ENCODE measurements at places on chromosomes 5 and 9.
A peak's percentile ranks its signal among the peaks of the same experiment; 100 is the strongest.

DNA sequence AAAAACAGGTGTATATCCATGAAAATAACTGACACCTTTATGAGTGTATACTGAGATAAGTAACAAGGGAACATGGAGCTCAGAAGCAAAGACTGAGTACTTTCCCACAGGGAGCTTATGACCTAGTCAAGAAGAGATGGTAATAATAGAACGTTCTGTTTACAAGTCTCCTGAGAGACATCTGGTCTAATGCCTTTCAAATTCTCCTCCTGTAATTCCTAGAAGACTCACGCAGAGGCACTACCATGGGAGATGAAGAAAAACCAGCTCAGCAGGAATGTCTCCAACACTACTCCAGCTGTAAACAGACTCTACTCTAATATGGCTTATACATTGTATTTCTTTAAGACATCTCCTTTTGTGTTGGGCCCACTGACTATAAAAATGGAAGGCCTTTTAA lies 503.6 kb upstream of the TUSC1 start:
- no peak for DNase-seq

- DNase-seq = no peak
Observed at GRCh38 chr9:103985077-103985476, 109.0 kb upstream of the SMC2 start.

DNA sequence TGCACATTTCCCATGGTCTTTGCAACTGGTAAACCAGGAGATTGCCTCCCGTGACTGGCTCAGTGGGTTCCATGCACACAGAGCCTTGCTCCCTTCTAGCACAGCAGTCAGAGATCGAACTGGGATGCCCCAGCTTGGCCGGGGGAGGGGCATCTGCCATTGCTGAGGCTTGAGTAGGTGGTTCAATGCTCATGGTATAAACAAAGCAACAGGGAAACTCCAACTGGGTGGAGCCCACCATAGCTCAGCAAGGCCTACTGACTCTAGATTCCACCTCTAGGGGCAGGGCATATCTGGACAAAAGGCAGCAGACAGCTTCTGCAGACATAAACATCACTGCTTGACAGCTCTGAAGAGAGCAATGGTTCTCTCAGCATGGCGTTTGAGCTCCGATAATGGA lies 67.0 kb upstream of the PPP1R2B start:
- no peak for DNase-seq

- no peak for DNase-seq
Observed at GRCh38 chr5:1939256-1939655, 56.5 kb upstream of the IRX4 start.

GRCh38 chr5:663436-664342 lies 29.5 kb downstream of the TPPP start:
- DNase-seq = no peak

DNA sequence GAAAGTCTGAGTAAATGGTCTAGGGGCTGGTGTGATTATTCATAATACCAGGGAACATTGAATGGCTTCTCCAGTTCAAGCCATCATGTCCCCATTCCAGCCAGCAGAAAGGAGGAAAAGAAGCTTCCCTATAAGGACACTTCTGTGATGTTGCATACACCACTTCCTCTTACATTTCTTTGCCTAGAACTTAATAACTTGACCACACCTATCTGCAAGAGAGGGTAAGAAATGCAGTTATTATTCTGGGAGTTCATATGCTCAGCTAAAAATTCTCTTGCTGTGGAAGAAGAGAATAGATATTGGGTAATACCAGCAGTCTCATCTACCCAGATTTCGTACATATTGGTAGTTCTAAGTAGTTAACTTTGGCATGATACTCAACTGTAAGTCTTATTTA lies 166.1 kb downstream of the SLC28A3 start:
- no peak for DNase-seq

DNA sequence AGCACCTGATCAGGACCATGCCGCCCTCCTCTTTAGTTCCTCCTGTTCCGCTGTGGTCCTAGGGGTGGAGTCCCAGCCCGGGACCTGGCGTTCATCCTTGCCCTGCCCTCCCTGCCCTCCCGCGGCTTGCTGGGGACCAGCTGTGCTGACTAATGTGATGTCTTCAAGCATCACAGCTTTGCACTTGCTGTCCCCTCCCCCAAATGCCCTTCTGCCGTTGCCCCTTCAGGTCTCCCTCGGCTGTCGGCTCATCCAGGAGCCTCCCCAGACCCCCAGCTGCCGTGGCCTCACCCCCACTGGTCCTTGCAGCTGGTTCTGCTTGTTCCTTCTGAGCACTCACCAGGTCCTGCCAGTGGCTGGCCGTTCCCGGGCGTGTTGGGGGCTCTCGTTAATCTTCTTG lies 19.9 kb downstream of the RXRA start:
- no peak for DNase-seq

DNA sequence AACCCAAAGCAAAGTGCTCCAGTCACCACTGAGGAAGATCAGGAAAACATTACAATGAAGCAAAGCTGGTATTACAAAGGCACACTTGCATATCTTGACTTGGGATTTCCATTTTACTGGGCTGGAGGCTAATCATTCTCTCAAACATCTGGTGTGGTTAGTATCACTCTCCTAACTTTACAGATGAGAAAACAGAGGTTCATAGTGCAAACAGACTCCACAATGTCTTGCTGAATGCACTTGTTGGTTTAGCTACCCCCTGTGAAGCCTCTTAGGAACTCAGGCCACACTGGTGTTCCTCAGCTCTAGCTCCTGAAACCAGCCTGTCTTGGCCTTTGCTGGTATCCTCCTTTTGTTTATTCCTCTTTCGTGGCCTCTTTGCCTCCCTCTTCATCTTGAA lies 29.5 kb upstream of the SMAD5 start:
- DNase-seq = no peak

- no peak for DNase-seq
Observed at GRCh38 chr5:132298298-132299212, 4.4 kb downstream of the SLC22A4 start.

DNA sequence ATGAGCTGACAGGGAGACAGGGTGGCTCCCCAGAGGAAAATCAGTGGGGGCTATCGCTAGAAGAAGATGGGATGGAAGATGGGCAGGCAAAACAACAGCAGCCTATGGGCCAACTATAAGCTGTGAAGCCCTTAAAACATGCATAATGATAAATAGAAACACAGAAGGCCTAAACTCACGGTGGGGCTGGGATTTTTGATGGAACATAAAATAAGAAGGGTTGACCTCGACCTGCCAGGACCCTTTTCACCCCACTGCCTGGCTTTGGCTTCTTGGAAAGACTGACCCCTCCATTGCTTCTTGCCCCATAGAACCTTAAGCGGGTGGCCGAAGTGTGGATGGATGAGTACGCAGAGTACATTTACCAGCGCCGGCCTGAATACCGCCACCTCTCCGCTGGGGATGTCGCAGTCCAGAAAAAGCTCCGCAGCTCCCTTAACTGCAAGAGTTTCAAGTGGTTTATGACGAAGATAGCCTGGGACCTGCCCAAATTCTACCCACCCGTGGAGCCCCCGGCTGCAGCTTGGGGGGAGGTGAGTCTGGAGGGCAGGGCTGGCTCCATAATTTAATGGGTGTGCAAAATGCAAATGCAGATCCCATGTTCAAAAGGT lies 36.5 kb upstream of the SAP30L start:
- no peak for DNase-seq

- DNase-seq = peak; percentile 57
Observed at GRCh38 chr5:50564079-50564478, 102.4 kb upstream of the PARP8 start.

- DNase-seq = no peak
Observed at GRCh38 chr5:72505016-72505415, 2.2 kb downstream of the ZNF366 start.

GRCh38 chr5:126122942-126123341 lies 300.3 kb upstream of the GRAMD2B start:
- DNase-seq = no peak

GRCh38 chr9:76022317-76022716 lies 131.8 kb downstream of the PCSK5 start:
- no peak for DNase-seq

GRCh38 chr5:111627862-111628261 lies 115.5 kb upstream of the STARD4 start:
- no peak for DNase-seq

- DNase-seq = peak; percentile 97
Observed at GRCh38 chr5:150412319-150413175, at the start of gene CD74. CD74 (minus strand) TSS chr5:150412910; CDS start chr5:150412749, 161 bp downstream.

DNA sequence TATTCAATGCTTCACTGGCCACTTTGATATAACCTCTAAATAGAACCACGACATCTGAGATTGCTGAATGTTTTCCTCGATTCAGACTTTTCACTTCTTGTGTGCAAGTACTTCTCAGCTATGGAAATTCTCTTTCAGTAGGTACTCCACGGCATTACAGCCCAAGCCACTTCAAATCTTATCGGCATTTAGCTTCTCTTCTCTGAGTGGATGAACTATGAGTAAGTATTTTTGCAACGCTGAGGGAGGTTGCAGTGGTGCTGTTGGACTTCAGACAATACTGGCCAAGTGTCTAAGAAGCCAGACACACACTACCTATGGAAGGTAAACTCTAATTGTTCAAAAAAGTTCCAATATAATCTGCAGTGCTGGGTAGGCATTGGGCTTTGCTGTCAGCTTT lies 60.1 kb downstream of the FBN2 start:
- no peak for DNase-seq

DNA sequence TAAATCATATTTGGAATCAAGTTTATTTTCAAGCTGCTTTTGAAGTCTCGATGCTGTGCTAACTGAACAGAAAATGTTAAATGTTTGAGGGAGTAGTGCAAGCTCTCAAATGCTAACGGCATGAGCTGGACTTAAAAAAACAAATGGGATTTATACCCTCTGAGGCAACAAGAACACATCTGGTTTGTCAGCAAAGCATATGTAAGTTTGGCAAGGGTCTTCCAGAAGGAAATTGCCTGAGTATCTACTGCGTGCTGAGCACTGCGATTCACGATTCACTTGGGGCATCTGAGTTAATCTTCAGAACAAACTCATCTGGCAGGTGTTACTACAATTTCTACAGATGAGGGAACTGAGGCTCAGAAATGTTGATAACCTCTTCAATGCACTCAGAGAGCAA lies 98.4 kb upstream of the C9orf72 start:
- DNase-seq = no peak

DNA sequence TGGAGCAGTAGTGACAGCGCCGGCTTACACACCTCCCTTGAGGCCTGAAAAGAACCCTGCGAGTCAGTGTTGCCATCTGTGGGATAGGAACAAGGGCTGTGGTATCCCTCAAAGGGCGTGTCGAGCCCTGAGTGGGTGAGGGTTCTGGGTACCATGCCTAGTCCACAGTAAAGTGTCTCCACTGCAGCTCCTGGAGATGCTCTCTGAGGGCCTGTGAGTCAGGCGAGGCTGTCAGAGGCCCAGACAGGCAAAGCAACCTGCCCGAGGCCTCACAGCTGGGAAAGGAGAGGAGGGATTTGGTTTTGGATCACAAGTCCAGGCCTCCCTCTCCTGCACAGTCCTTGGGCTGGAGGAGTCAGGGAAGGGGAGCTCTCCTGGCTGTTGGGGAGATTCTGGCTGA lies 6.1 kb downstream of the PRRX2 start:
- DNase-seq = no peak

GRCh38 chr5:179872055-179872827 lies 13.6 kb upstream of the MRNIP start:
- DNase-seq = no peak

- no peak for DNase-seq
Observed at GRCh38 chr5:53891159-53891558, 330.7 kb downstream of the NDUFS4 start.

DNA sequence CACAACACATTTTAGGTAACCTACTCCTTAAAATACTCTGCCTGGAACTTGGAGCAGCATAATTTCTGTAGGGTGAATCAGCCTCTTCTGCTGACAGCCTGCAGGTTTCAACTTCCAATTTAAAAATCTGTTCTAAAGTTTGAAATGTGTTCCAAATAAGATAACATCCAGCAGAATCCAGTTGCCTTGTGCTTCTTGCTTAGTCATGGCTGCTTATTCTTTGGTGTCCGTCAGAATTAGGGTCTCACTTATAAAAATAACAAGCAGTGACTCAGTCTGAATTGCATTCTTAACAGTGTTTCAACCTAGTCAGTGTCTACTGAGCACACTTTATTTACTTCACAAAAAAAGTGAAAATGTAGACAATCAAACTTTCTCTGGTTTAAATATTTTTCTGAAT lies 3.7 kb downstream of the CDH6 start:
- no peak for DNase-seq

DNA sequence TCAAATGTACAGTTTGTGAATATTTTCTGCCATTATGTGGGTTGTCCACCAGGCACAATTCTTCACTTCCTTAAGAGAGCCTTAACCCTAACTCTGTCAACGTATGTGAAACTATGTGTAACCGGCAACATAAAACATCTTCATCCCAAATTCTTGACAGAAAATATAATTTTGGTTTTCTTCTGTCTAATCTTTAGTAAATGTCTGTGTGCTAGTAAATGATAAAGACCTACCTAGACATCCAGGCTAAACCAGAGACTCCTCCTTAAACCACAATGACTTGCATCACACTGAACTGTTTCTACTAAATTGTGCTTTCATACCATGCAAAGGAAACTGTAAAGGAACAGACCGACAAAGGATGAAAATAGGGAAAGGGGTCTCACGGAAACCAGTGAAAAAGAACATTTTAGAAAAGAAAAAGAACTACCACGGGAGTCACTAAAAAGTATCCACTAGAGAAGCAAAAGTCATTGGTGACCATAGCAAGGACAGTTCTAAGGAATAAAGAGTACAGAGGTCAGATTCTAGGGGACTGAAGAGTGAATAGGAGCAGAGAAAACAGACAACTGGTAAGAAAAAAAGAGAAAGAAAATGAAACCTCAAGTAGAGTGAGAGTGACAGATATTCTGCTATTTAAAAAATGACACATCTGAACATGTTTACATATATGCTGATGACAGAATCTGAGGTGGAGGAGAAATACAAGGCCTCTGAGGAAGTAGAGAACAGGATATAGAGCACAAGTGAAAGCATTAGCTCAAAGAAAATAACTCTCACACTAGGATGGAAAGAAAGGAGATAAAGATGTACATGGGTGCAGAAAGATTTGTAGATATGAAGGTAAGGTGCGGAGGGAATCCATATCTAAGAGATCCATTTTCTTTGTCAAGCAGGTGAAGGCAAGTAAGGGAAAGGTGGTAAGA lies 49.4 kb downstream of the FNIP1 start:
- DNase-seq = peak; percentile 6

GRCh38 chr5:97022898-97023297 lies 87.0 kb downstream of the LNPEP start:
- no peak for DNase-seq

GRCh38 chr5:87170799-87171198 lies 96.9 kb upstream of the RASA1 start:
- DNase-seq = no peak

DNA sequence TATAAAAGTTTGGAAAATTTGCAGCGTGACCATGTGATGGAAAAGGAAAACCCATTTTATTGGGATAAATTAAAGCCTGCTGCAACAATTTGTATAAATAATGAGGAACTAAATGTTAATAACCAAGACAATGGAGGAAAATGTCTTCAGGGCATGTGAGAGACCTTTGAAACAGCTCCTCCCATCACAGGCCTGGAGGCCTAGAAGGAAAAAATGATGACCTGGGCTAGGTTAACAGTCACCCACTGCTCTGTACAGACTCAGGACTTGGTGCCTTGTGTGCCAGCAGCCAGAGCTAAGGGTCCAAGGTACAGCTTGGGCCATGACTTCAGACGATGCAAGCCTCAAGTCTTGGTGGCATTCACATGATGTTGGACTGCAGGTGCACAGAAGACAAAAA lies 22.0 kb upstream of the UGT3A1 start:
- no peak for DNase-seq
